Activated CD8-positive, alpha-beta T cell treated with anti-CD3 and anti-CD28 coated beads, Interleukin-2, amount 10 ng/mL, durations not matched to agents 7 days and 5 days (primary cell): ENCODE measurements at places on chromosomes 7 and 10. TPM values are rescaled to one million over a fixed set of nuclear protein-coding genes. Genes with fewer than 3 reads are reported as not detected.

DNA sequence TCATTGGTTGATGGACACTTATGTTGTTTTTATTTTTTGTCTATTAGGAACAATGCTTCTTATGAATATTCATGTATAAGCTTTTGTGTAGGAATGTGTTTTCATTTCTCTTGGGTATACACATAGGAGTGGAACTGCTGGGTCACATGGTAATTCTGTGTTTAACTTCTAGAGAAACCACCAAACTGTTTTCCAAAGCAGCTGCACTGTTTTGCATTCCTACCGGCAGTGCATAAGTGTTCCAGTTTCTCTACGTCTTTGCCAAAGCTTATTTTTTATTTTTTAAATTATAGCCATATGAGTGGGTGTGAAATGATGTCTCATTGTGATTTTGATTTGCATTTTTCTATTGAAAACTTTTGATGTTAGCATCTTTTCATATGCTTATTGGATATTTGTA is 51.3 kb downstream of the ADK start:
- H3K27me3 ChIP-seq, result no peaks in the 10 kb centered on the region
- peaks cover 2% of the 10 kb centered on the region for H3K4me1 ChIP-seq
- H3K4me3 ChIP-seq, result no peak overlapping the region
- H3K27ac ChIP-seq, result no peak overlapping the region
- DNase-seq, result no peak

DNA sequence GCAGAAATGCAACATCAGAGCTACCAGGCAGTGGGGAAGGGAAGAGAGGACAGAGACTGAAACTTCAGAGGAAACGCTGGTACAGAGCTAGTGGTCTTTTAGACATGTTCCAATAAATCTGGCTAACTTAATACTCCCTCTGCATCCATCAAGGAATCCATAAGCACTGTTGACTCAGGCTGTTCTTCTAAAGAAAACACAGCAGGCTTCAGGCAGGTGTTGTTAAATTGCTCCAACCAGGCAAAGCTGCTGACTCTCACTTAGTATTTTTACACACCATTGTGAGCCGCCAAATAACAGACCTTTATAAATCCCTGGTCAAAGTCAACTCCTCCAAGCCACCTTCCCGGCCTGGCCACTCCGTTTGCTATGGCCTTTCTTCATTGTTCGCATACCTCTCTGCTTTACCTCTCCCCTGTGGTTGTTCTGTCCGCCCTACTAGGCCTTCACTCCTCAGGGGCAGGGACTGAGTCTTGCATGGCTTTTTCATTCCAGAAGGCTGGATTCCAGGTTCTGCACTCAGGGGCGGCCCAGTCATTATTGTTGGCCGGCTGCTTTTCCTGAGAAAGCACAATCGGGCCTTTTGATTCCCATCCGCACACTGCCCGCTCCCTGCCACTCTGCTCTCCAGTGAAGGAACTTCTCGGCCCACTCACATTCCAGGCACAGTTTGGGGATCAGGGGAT is 18.4 kb downstream of the CREB3L2 start:
- H3K27me3 ChIP-seq, result no peaks in the 10 kb centered on the region
- H3K4me1 ChIP-seq, result no peaks in the 10 kb centered on the region
- no peak overlapping the region for H3K4me3 ChIP-seq
- no peak for DNase-seq

DNA sequence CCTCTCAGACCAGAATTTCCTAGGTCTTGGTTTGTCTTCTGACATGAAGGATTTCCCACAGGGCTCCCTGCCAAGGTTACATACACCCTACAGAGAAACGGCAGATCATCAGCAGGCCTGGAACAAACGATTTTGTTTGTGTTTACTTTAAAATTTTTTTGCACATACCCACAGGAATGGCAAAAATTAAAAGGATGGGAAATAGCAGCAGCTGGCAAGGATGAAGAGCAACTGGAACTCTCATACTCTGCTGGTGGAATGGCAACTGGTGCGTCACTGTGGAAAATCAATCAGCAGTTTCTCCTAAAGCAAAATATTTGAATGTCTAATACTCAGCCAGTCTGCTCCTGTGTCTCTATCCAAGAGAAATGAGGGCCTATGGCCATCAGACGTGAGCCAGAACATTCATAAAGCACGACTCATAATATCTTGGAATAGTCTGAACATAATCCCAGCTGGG is 6.5 kb downstream of the BAIAP2L1 start:
- no peak overlapping the region for H3K4me3 ChIP-seq
- H3K27ac ChIP-seq, result no peak overlapping the region
- H3K4me1 ChIP-seq, result no peaks in the 10 kb centered on the region
- no peak for DNase-seq
- peaks cover 12% of the 10 kb centered on the region for H3K27me3 ChIP-seq
- no peaks in the 10 kb centered on the region for H3K36me3 ChIP-seq

DNA sequence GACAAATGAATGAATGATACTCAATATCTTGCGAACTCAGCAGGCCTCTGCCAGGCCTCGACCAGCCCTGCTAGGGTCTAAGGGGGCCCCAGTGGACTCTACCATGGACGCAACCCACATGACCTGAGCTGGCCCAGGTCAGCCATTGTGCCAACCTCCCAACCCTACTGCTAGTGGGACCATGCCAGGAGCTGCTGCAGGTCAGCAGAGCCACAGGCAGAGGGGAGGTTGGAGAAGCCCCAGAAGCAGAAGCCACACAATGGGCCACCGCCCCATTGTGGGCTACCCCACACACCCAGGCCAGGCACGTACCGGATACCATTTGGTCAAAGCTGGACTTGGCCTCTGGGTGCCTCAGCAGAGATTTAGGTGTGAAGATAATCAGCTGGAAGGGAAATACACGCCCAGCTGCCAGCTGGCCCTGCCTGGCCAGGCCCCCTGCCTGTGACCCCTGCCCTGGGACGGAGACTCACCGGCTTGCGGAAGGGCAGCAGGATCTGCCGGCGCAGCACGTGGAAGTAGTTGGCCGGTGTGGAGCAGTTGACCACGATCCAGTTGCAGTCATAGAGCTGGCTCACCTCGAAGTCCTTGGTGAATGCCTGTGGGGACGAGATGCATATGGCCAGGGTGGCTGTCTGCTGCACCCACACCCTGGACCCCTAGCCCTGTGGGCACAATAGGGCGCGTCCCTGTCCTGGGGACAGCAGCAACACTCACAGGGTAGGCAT is 24.5 kb downstream of the OGDHL start:
- no peaks in the 10 kb centered on the region for H3K4me1 ChIP-seq
- no peak overlapping the region for H3K27ac ChIP-seq
- no peaks in the 10 kb centered on the region for H3K36me3 ChIP-seq
- no peak overlapping the region for H3K4me3 ChIP-seq
- DNase-seq, result peak; percentile 11

GRCh38 chr10:34001087-34001580 is 666.7 kb upstream of the NRP1 start:
- no peak for DNase-seq
- H3K4me3 ChIP-seq, result no peak overlapping the region
- no peaks in the 10 kb centered on the region for H3K4me1 ChIP-seq
- no peaks in the 10 kb centered on the region for H3K27me3 ChIP-seq

DNA sequence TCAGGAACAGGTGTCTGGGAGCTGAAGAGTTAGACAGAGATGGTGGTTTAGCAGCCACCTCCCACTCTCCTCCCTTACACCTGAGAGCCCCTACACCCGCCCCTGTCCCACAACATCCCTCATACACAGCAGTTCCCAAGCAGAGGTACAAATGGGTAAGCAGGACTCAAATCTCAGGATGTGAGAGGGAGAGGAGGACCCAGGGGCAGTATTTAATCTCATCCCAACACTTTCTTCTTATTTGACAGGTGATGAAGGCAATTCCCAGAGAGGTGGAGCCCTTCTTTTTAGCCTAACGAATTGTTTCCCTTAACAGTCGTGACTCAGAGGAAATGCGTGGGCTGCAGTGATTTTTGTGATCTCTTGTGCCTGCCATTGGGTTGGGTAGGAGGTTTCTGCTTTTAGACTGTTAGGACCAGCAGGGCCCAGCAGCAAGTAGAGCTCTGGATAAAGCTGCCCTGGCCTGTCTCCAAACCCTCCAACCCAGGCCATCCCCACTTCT is 191.3 kb downstream of the HECW1 start:
- DNase-seq, result no peak
- peaks cover 6% of the 10 kb centered on the region for H3K4me1 ChIP-seq
- H3K27ac ChIP-seq, result no peak overlapping the region
- H3K36me3 ChIP-seq, result no peaks in the 10 kb centered on the region
- no peak overlapping the region for H3K4me3 ChIP-seq

Gene ZEB1
- total RNA-seq, result 39.3 TPM

Gene PNLIPRP2
- not detected for total RNA-seq

Gene CHN2
- 9.2 TPM for total RNA-seq

Gene SLC26A3
- total RNA-seq, result not detected

Gene THAP5
- 29.4 TPM for total RNA-seq

Gene CDH23
- 4.7 TPM for total RNA-seq

Gene PNLIPRP3
- total RNA-seq, result not detected

Gene NKX1-2
- total RNA-seq, result not detected

Gene GHRHR
- total RNA-seq, result not detected

Gene TMEM176B
- total RNA-seq, result not detected
